PC-9 (cell line): ENCODE measurements at places on chromosomes 4 and X.
A peak's percentile ranks its signal among the peaks of the same experiment; 100 is the strongest.

DNA sequence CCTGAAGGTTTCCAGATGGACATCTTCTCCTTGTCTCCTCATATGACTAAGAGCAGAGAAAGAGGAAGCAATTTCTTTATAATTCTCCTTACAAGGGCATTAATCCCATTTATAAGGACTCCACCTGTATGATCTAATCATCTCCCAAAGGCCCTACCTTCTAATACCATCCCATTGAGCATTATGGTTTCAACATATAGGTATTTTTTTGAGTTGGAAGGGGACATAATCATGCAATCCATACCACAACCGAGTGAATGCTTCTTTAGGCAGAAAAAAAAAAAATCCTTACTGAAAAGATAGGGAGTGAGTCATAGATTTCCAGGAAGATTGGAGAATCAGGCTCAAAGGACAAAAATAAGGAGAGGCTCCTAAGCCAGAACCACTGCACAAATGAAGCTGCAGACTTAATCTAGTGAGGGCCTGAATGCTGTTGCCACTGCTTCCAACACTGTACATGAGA lies 312.5 kb upstream of the HS3ST1 start:
- no peak for DNase-seq

GRCh38 chr4:82905205-82905604 lies 4.7 kb downstream of the THAP9 start:
- DNase-seq = peak; percentile 36

DNA sequence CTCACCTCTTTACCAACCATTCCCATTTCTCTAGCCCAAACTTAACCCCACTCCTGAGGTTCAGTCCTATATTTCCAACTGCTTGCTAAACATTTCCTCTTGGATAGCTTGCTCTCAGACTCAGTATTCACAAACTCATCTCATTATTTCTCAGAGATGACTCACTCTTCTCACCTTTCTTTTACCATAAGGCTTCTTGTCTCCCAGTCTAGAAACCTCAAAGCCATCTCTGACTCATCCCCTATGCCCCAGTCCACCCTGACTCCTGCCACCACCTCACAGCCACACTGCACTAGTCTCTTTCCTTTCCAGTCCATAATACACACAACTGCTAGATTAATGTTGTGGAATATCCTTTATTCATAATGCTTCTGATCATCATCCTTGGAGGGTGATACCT lies 4.8 kb downstream of the FRMPD3 start:
- peak; percentile 57 for DNase-seq

- no peak for DNase-seq
Observed at GRCh38 chrX:9643807-9644206, 121.8 kb downstream of the GPR143 start.

DNA sequence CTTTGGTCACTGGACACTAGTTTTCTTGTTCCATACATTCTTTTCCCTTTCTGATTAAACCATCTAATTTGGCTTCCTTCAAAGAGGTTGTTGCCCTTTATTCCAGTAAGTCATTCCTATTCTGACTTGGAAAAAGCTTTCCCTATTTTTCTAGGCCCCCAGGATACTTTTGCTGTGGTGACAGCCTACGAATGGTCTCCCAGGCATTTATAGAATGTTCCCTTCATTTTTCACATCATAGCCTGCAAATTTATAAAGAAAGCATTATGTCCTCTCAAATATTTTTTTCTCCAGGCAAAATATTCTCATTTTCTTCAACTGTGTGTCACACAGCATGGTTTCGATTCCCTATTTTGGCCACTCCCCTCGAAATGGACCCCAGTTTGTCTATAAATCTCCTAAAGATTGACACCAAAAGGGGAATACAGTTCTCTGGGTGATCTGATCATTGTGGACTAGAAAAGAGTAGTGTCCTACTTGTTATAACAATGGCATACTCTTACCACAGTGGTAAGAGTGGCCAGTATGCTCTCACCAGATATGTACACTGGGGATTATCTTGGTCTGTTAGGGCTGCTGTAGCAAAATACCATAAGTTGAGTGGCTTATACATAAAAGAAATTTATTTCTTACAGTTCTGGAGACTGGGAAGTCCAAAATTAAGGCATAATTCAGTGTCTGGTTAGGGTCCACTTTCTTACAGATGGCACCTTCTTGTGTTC lies 41.5 kb upstream of the BMP2K start:
- no peak for DNase-seq

- no peak for DNase-seq
Observed at GRCh38 chr4:84483688-84484087, 15.4 kb downstream of the NKX6-1 start.

DNA sequence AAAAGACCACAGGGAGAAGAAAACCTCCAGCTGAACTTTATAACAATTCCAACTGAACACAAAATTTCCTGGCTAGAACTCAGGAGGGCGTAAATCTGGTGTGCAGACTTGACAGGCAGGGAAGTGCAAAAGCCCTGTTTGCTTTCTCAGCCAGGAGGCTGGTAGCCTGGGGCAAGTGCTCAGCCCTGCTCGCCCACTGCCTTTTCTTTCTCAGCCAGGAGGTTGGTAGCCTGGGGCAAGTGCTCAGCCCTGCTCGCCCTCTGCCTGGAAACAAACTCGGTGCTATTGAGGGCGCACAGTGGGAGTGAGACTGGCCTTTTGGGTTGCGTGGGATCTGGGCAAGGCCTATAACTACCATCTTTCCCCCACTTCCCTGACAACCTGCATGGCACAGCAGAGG lies 275.4 kb upstream of the MAOA start:
- DNase-seq = no peak

GRCh38 chrX:133812402-133812801 lies 173.0 kb downstream of the GPC3 start:
- no peak for DNase-seq

- DNase-seq = no peak
Observed at GRCh38 chr4:134089885-134090284, 111.7 kb downstream of the PABPC4L start.

DNA sequence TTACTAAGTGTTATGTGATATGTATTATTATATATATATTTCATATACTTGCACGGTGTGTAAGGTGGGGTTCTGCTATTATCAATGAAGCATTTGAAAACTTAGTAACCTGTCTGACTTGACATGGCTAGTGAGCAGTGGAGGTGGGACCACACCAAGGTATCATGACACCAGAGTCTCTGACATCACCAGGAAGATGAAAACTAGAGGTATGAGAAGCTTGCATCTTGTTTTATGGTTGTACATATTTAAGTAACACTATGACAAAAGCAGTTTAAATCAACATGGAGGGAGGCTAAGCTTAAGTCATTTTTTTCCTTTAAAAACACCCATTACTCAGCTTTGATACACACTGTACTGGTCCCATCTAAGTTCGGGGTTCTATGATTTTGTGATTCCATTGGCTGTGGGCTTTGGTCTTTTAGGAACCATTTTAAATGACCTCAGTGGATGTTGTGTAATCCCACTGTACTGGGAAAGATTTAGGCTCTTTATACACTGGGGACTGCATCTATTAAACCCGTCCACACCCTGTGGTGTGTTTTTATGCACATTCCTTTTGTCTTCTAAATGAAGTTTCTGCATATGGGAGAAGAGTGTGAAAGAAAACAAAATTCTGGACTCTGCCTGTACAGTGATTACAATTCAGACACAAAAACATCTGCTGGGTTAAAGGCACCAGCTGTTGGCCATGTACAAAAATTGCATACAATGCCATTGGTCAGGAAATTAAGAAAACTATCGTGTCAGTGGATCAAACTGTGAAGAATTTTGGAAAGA lies 570.6 kb downstream of the SPRY1 start:
- no peak for DNase-seq

- no peak for DNase-seq
Observed at GRCh38 chrX:110944751-110945675, 149.4 kb upstream of the CHRDL1 start.
